ENCODE measurements at places on chromosomes 12 and 14.

GRCh38 chr12:1731019-1731687 lies 40.3 kb downstream of the ADIPOR2 start:
- no peak for DNase-seq

DNA sequence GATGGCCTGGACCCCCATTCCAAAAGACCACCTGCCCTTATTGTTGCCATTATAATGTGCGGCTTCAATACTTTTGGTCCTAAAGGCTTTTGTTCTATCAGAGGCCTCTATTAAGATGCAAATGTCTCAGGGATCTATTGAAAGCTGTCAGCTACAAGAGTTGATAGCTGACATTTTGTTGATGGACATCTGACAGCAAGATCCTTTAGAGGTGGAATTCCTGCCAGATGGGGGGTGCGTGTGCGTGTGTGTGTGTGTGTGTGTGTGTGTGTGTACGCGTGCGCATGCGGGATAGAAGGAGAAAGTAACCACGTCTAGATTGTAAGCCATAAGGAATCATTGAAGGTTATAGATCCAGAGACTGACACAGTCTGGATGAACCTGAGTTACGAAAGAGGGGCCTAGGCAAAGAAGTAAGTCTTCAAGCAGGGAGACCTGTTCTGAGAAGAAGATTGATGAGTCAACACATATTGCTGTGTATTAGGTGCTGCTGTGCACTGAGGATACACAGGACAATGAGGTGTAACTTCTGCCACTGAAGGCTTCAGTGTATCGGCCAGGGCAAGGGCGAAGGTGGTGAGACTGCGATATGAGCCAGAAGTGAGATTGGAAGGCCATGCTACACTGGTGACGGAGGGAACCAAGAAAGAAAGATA lies 89.2 kb downstream of the PRMT8 start:
- DNase-seq: no peak

GRCh38 chr14:36512585-36513003 lies 7.4 kb downstream of the NKX2-1 start:
- DNase-seq: no peak

GRCh38 chr12:119375075-119375882 lies 40.8 kb downstream of the CCDC60 start:
- DNase-seq: no peak

- no peak for DNase-seq
These were observed 22.8 kb upstream of the IGF1 start for GRCh38 chr12:102503056-102503681.
